Sigmoid colon (tissue), 7 donors: ENCODE measurements at places on chromosomes 13 and 19.

- no peak for DNase-seq
Measured at GRCh38 chr13:99663908-99664307, 162.6 kb downstream of the TM9SF2 start.

DNA sequence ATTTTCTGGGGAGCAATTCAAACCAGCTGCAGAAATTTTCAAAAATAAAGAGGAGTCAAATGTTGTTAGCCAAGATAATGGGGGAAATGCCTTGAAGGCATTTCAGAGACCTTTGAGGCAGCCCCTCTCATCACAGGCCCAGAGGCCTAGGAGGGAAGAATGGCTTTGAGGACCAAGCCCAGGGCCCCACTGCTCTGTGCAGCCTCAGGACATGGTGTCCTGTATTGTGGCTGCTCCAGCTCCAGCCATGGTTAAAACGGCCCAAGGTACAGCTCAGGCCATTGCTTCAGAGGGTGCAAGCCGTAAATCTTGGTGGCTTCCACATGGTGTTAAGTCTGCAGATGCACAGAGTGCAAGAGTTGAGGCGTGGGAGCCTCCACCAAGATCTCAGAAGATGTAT is 32.1 kb downstream of the NEK5 start:
- DNase-seq = no peak

DNA sequence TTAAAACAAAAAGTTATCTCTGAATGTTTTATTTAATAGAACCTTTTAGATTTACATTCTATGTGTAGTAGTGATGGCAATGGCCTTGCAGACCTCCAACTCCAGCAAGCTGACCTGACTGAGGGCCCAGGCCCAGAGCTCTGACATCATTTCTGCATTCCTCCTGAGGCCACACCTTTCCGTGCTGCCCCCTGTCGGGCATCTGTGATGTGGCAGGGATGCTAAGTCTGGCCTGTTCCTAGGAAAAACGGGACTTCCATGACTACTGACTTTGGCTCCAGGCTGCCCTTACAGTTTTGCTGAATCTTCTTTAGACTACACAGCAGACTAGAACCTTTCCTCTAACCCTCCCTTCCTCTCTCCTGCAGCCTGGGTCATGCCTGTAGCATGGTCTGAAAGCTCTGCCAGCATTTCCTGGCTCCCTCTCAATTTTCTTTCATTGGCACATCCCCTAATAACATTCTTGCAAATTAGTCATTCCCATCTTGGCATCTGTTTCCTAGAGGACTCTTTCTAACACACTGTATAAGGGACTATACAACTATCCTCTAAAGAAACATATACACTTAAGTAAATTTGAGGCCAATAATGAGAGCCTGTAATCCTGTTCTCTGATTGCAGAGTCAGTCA is 249.1 kb downstream of the GPC5 start:
- DNase-seq = no peak

GRCh38 chr13:40922437-40923040 is 96.6 kb downstream of the ELF1 start:
- no peak for DNase-seq

DNA sequence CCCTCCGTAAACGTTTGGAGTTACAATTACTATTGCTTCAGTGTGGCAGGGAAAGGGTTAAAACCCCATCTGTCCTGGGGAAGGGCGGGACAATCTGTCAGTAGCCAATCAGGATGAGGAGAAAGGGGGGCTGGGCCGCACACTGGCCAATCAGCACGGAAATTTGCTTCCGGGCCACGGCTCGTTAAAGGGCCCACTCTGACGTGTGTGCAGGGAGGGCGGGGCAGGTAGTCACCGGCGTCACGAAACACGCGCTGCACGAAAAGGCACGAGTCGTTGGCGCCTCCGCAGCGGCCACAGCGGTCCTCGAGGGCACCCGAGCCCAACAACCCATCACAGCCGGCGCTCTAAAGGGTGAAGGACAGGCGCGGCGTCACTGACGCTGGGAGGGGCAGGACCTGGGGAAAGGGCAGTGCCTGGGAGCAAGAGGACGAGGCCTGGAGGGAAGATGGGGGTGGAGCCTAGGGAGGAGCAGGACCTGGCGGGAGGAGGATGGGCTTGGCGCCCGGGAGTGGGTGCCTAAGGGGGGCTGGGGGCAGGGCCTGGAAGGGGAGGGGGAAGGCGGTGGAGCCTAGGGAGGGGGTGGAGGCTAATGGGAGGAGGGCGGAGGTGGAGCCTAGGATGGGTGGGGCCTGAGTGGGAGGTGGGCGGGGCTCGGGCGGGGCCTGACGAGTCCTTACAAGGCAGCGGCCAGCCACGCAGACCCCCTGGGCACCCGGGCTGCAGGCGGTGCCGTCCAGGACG is 4.9 kb downstream of the ADAMTSL5 start:
- peak; percentile 97 for DNase-seq

GRCh38 chr19:4372165-4373012 is 28.0 kb downstream of the SH3GL1 start:
- no peak for DNase-seq

- no peak for DNase-seq
Measured at GRCh38 chr13:111211789-111212516, 96.8 kb downstream of the ARHGEF7 start.

- DNase-seq = peak; percentile 95
Measured at GRCh38 chr19:24033301-24033962, 53.6 kb upstream of the ZNF254 start.

DNA sequence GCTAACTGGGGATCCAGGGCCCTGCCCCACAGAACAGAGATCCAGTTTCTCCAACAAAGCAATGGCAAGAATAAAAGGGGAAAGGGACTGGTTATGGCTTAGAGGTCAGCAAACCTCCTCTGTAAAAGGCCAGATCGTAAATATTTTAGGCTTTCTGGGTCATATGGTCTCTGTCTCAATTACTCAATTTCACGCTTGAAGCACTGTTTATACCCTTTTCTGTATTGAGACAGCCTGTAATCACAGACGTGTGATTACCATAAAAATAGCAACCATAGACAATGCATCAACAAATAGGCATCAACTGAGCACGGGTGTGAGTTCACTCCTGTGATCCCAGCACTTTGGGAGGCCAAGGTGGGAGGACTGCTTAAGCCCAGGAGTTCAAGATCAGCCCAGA is 9.3 kb downstream of the RAB3D start:
- no peak for DNase-seq

DNA sequence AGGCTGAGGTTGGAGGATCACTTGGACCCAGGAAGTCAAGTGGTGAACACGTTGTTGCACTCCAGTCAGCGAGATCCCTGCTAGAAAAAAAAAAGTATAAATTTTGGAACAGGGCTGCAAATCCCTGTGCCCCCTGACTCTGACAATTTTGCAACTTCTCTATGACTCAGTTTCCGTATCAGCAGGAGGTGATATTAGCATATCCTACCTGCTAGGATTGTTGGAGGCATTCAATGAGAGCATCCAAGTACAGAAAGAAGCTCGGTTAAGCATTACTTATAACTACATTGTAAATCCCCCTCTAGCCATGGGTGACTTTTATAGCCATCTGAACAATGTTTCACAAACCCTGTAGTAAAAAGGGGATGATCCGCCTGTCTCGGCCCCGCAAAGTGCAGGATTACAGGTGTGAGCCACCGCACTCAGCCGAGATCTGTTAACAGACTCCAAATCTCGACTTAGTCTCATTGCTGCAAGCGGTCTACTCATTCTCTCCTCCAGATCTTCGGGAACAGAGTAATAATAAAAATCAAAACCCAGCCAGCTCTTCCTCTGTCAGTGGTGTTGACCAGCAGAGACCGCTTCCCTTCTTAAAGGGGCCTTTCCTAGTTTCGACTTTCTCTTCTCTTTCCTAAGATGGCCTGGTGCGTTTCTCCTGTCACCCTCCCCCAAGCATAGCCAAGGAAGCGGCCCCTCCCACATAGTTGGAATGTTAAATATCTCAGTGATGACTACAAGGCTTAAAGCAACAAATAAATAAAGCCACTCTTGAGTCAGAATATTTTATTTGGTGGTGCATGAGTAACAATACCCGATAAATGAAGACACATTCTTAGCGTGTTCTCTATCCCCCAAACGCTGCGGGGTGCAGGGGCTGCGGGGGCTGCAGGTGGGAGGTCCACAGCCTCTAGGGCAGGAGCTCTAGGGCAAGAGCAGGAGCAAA is 10.3 kb upstream of the BICRA start:
- peak; percentile 92 for DNase-seq

GRCh38 chr19:13770013-13770635 is 4.1 kb upstream of the C19orf53 start:
- DNase-seq = no peak

- no peak for DNase-seq
Measured at GRCh38 chr19:33780746-33781145, 15.9 kb upstream of the KCTD15 start.

DNA sequence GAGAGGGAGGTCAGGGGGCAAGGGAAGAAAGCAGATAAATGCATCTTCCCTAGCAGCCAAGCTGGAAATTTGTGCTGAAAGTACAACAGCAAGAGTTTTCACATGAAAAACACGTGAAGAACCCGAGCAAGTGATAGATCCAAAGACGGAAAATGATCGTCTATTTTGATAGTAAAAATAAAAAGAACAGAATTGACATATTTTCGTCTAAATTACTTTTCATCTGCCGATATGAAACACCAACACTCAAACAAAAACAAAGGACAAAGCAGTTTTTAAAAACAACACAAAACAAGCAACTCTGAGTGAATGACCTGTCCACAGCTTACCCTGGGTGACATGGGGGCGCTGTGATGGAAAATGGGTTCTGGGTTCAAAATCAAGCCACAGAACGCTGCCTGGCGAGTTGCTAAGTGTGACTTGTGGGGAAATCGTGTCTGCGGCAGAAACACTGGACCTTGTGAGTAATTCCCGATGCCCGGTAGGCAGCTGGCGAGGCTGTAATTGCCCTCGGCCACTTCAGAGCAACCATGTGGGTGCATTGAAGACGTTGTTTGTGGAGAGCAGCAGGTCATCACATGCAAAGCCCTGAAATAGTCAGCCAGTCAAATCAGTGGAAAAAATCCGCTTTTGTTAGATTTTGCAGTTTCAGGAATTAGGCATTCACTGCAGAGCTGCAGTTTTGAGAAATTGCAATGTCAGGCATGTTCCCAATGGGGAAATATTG is 7.4 kb downstream of the SOX1 start:
- DNase-seq = no peak

DNA sequence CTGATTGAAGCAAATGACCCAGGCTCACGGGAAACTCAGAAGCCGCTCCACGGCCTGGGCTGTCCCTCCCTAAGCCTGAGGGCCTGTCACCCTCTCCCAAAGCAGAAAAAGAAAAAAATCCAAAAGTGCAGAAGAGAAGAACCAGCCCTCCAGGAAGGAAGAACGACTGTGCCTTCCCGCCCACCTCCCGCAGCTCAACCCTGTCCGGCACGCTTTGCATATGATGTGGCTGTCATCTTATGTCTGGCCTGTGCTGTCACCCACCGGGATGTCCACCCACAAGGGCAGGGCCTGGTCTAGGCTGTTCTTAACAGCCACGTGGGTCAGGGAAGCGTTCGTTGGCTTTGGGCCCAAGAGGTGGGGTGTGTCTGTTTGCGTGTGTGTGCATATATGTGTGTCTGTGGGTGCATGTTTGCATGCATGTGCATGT is 13.7 kb downstream of the ZBTB7A start:
- no peak for DNase-seq

GRCh38 chr13:112513761-112514160 is 74.2 kb downstream of the TUBGCP3 start:
- no peak for DNase-seq

DNA sequence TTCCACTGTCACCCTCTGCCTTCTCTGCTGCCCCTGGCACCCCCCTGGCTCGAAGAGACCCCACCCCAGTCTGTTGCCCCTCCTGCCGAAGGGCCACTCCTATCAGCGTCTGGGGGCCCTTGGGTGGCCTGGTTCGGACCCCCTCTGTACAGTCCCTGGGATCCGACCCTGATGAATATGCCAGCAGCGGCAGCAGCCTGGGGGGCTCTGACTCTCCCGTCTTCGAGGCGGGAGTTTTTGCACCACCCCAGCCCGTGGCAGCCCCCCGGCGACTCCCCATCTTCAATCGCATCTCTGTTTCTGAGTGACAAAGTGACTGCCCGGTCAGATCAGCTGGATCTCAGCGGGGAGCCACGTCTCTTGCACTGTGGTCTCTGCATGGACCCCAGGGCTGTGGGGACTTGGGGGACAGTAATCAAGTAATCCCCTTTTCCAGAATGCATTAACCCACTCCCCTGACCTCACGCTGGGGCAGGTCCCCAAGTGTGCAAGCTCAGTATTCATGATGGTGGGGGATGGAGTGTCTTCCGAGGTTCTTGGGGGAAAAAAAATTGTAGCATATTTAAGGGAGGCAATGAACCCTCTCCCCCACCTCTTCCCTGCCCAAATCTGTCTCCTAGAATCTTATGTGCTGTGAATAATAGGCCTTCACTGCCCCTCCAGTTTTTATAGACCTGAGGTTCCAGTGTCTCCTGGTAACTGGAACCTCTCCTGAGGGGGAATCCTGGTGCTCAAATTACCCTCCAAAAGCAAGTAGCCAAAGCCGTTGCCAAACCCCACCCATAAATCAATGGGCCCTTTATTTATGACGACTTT is 2.0 kb downstream of the ZFP36 start:
- DNase-seq = peak; percentile 73

DNA sequence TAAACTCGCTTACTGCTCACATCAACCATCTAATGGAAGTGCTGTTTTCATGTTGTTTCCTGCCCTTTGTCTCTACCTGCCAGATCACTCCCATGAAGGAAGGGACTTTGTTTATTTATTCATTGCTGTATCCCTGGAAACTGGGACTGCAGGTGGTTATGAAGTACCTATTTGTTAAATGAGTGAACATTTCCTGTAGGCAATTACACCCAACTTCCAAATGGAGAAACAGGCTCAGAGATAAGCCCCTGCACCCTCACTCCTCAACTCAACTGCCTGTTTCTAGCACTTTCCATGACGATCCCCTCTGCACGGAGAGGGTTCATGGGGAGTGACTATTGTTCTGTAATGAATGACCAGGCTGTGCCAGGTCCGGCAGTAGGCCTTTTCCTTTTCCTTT is 1.9 kb upstream of the SELENOW start:
- no peak for DNase-seq

DNA sequence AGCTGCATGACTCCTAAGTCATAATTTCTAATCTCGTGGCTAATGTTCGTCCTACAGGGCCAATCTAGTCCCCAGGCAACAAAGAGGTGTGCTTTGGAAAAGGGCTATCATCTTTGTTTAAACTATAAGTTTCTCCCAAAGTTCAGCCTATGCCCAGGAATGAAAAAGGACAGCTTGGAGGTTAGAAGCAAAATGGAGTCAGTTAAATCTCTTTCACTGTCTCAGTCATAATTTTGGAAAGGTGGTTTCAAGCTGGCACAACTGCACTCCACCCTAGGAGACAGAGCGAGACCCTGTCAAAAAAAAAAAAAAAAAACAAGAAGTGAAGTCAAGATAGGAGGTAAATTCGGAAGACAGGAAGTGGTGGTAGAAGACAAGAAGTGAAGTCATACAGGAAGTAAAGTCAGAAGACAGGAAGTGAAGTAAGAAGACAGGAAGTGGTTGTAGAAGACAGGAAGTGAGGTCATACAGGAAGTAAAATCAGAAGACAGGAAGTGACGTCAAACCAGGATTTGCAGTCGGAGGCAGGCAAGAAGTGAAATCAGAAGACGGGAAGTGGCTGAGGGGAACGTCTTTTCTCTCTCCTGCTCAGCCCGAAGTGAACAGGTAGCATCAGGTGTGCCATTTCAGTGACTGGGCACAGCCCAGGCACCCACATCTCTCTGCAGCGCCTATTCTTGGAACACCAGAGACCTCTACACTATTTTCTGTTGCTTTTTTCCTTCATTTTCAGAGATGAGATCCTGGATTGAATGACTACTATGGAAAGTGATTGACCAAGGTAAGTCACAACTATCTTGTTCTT is 32.2 kb downstream of the GP6 start:
- DNase-seq = no peak

- DNase-seq = no peak
Measured at GRCh38 chr13:52421216-52421615, 15.2 kb upstream of the THSD1 start.
